ENCODE measurements at places on chromosomes 2 and 18.

DNA sequence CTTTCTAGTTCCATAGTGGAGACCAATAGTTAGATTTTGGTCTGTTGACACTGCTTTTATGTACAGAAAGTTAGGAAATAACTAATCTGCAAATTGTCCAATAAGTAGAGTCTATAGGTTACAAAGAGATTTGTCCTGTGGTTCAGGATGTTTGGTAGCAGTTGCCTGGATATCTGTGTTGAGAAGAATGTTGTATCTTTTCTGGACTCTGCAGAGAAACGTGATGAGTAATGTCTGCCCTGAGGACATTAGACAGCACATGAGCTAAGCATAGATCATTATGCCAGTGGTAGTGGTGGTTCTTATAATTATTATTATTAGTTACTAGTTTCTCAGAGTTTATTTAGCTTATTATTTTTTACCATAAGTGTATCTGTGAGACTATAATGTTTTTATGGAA, 65.8 kb downstream of the ANKRD62 start:
- no peak for DNase-seq

DNA sequence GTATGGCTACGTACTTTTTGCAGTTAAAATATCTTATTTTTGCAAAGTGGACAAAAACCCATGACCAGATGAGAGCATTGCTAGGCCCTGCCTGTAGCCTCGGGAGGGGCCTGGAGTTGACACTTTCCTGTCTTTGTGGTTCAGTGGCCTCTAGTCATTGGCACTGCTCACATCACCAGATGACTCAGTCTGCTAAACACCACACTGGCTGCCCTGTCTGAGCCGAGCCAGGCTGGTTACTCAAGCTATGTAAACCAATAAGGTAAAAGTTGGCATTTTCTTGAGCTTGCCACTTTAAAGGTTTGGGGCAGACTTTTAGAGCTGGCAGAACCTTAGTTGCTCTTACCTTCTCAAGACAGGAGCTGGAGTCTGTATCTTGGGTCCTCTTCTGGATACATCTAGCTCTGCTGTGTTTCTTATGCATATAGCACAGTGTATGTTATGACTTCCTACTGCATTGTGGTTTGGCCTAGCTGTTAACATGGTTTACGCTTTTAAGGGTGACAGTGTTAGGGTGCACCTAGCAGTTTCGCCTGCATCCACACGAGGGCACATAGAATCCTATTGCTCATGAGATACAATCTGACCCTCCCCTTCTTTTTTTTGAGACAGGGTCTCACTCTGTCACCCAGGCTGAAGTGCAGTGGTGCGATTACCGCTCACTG, 76.4 kb downstream of the AP1S3 start:
- DNase-seq, result no peak

DNA sequence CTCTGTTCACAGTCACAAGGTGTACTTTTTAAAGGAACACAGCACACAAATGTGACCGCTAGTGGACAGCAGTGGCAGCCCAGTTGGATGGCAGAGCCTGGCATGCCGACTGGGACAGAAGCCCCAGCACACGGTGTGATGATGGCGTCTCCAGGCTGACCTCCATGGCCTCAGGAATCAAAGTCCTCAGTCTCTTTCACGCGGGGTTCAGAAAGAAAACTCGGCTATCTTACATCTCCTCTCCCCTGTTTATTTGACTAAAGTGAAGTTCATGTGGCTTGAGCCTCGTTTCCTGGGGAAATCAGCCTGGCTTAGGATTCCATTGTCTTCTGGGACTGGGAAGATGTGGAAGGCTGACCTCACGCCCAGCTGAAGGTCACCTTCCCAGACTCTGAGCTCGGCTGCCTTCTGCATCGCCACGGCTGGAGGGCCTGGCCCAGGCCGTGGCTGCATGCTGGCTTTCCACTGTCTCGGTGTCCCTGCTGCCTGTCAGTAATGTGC, 56.1 kb downstream of the ASAP2 start:
- no peak for DNase-seq

DNA sequence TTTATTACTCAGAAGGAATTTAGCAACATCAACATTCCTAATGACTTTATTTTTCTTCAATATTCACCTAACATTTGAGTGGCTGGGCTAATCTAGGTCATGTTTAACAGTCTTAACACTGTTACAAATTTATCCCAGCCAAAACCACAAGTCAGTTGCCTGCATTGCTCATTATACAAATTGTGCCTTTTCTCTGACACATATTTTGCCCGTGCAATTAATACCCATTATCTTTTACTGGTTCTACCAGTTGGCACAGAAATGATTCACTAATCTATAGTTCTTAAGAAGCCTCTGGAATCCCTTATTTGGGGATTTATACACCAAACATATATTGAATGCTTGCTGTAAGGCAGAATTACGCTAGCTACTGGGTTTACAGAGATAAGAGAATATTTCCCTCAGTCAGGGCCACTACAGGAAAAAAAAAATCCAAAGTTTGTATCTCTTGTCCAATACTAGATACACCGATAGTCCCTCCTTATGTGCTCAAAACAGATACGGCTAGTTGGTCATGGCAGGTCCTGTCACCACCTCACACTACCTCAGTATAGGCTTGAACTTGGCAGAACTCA, 46.3 kb downstream of the ZCCHC2 start:
- no peak for DNase-seq

DNA sequence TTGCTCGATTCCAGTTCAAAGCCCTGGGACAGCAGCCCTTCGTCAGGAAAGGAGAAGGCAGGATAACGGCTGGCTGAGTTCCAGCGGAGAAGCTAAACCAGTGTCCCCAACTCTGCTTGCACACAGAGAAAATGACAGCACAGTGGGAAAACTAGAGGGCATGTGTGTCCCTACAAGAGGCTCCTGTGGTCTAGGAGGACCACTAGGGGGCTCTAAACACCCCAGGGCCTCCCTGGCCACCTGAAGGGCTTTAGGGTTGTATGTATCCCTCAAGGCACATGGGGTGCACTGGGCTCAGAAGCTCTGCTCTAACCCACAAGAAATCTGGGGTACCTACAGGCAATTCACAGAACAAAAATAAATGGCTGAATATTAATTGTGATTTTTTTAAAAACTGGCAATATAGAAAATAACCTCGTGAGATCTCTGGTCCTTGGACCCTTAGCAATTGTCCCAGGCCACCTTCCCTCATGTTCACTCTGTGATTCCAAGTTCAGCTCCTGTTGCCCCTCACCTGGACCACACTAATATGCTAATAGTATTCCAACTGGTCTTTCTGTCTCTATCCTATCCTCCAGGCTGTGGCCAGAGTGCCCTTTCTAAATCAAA, 17.5 kb downstream of the STAT1 start:
- no peak for DNase-seq

DNA sequence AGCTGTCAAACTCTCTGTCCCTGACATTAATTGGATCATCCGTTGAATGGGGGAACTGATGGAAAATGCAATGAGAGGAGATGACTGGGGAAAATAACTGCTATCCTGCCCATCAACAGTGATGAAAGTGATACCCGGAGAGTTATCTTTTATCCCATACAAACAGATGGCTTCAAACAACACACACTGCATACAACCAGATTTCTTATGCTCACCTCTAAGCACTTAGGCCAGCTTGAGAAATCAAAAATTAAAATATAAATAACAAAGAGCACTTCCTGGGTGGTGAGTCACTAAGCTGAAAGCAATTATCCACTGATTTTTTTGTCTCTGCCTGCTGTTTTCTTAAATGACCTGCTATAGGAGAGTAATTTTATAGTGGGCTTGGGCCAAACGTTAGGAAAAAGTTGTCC, 237.6 kb upstream of the RGPD4 start:
- no peak for DNase-seq
